Right renal cortex interstitium (tissue), 3 donors: ENCODE measurements at places on chromosomes 16 and 17. TPM values are rescaled to one million over a fixed set of nuclear protein-coding genes. Genes with fewer than 3 reads are reported as not detected.

DNA sequence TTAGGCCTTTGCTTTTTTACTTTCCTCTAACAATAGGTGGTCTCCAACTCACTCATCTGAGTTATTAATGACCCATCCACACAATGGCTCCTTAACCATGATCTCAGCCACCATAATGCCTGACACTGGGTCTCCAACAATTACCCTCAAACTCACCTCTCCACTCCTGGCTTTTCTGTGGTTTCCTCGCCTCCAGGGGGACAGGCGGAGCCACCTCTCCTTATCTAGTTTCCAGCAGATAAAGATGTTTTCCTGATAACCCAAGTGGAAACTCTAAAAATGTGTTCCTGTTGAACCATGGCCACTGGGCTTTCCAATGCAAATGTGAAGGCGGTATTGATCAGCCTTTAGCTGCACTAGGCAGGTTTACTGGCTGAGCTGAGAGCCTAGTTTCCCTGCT lies 9.4 kb upstream of the NOL11 start:
- DNase-seq, result no peak

Gene EFCAB5
- 3.0 TPM for polyA plus RNA-seq

DNA sequence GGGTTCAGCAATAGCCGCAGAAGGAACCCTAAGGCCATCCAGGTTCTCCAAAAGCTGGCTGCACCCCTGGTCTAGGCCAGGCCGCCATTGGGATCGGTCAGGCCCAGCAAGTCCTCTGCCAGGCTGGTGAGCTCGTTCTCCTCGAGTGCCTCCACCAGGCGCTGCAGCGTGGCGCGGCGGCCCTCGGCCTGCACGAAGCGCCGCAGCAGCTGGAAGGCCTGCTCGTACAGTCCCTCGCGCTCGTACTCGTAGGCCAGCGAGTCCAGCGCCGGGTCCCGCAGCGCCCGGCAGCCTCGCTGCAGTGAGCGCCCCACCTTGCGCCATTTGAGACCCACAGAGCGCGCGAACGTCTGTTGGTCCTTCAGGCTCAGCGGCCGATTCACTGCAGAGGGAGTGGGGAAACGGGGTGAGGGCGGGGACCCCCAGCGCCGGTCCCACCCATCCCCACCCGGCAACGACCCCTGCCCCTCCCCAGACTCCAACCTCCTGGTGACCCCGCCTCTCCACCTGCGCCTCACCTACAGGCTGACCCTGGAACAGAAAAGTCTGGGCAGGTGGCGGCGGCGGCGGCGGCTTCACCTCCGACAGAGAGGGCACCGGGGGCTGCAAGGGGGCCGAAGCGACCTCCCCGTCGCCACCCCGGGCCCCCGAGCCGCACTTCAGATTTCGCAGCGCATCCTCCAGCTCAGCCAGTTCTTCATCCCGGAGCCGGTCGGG lies 3.9 kb upstream of the B3GNT9 start:
- no peak for DNase-seq

DNA sequence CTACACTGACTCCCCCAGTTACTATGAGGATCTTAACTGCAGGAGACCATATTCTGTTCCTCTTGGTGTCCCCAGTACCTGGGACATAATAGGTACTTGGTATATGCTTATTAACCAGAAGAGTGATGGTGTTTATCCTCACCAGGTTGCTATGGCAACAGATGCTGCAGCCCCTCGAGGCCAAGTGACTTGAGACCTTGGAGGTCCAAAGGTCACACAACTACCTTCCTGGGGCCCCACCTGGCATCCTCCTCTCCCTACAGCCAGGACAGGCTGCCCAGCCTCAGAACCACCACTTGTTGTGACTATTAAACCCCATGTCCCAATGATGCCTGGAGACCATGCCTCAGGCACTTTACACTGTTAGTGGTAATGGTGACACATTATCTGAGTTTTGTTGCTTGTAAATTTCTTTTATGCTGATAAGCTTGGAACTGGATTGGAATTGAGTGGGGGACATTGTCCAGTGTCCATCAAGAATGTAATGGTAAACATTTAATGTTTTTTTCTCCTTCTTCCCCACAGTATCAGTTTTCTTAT lies 189.4 kb downstream of the CCDC182 start:
- no peak for DNase-seq

GRCh38 chr17:78014646-78015045 lies 56.1 kb downstream of the TNRC6C start:
- no peak for DNase-seq

DNA sequence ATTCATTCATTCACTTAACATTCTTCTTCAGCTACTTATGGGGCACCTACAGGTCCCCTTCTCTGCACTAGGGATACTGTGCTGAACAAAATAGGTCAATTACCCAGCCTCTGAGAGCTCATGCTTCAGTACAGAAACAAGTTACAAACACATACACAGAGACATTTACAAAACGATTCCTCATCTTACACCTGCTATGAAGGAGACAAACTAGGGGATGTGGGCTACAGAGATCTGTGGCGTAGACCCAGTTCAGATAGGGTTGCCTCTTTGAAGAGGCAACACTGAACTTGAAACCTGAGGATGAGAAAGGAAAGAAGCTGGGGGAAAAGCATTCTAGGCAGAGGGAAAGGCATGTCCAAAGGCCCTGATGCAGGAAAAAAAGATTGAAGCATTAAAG lies 5.2 kb downstream of the IL21R start:
- DNase-seq, result no peak

GRCh38 chr17:71276079-71276478 lies 844.7 kb upstream of the SOX9 start:
- no peak for DNase-seq

- no peak for DNase-seq
Observed at GRCh38 chr16:88375996-88376834, 6.5 kb upstream of the ZNF469 start.

Gene CEP95
- polyA plus RNA-seq, result 93.8 TPM

GRCh38 chr16:75535211-75535843 lies 581 bp downstream of the CHST5 start:
- DNase-seq, result no peak

DNA sequence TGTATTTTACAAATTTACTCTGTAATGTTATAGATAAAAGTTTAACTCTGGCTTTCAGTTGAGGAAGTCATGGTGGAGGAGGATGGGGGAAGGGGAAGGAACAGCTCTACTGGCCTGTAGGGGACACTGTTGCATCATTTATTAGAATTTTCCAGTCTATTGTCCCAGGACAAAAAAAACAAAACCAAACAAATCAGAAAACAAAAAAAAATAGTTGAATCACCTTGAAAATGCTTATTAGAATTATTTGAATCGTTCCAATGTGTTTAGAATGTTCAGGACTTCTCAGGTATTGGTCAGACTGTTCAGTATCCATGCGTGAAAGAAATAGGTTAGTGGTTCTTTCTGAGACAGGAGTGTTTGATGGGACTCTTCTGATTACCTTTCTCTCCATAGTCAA lies 242.0 kb downstream of the FTO start:
- DNase-seq, result no peak

DNA sequence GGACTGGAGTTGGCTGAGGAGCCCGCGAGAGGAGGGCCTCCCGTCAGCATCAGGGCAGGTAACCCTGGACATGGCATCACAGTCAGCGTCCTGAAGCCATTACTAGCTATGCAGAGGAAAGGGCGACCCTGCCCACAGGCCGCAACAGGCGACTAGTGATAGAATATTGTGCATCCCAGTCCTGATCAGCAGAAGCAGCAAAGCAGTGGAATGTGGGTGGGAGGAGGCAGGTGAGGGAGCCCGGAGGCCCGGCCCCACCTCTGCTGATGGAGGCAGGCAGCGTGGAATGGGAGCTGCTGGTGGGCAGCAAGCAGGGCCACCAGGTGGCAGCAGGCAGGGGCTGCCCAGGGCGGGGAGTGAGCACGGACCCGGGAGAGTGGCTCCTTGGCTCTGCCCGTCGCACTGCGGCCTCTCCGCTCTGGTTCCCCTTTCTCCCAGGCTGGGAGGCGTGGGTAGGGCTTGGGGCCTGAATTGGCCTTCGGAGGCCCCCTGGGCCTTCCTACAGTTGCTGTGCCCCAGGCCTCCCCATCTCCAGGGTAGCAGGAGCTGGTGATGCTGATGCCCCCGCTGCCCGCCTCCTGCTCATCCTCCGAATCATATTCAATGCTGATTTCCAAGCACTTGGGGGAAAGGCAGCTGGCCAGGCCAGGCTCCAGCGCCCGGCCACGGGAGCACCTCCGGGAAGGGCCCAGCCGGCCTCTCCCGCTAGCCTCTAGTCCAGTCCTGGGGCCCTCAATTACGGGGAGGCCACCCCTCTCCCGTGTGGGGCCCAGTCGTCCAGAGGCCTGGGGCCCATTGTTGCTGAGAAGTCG lies 20.2 kb downstream of the TSPOAP1 start:
- DNase-seq, result no peak
